Lower lobe of right lung (tissue), 2 donors: ENCODE measurements at places on chromosomes 2 and 18.

GRCh38 chr2:20241973-20242726 lies 17.2 kb upstream of the SDC1 start:
- H3K4me1 ChIP-seq, result no peaks in the 10 kb centered on the region
- H3K4me3 ChIP-seq, result no peak overlapping the region
- peaks cover 6% of the 10 kb centered on the region for H3K36me3 ChIP-seq
- no peak overlapping the region for H3K27ac ChIP-seq
- DNase-seq, result no peak

GRCh38 chr2:4391013-4391412 lies 687.6 kb downstream of the DCDC2C start:
- no peaks in the 10 kb centered on the region for H3K4me1 ChIP-seq
- no peaks in the 10 kb centered on the region for H3K36me3 ChIP-seq
- H3K27me3 ChIP-seq, result no peaks in the 10 kb centered on the region

- no peak overlapping the region for H3K27ac ChIP-seq
- DNase-seq, result no peak
- no peak overlapping the region for H3K4me3 ChIP-seq
- H3K27me3 ChIP-seq, result no peaks in the 10 kb centered on the region
- no peaks in the 10 kb centered on the region for H3K4me1 ChIP-seq
Measured at GRCh38 chr2:205189301-205189700, 493.0 kb upstream of the NRP2 start.

DNA sequence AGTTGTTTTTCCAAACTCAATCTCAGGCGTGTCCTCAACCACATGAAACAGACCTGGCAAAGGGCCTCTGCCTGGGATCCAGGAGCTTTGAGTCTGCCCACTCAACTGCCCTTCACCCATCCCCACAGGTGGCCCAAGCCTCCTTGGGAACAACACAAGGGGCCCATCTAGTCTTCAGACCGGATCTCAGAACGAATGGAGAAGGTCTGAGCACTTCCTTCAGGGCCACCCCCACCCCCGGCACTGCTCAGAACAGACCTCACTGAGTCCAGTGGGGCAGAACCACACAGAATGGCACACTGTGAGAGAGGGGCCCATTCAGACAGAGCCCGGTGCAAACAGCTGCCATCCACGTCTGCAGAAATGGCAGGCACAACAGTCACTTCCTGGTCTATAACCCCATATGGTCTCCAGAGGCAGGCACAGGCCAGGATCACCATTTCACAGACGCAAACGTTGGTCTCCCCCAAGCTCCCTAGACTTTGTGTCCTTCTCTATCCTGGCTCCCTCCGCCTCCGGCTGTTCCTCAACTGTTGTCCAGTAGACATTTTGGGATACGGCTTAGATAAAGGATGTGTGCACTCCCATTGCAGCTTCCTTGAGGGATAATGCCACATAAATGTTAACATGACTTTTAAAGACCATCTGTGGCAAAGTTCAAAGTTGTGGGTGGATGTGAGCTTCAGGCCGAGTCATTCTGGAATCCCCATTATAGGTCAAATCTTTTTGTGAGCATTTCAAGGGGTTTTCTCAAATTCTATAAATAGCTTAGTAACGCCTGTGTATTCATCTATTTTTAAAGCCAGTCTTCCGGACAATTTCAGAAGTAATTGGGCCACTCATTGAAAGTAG lies 149.7 kb downstream of the SMAD7 start:
- peaks cover 4% of the 10 kb centered on the region for H3K36me3 ChIP-seq
- H3K27me3 ChIP-seq, result no peaks in the 10 kb centered on the region
- H3K4me3 ChIP-seq, result no peak overlapping the region
- peaks cover 10% of the 10 kb centered on the region for H3K4me1 ChIP-seq

DNA sequence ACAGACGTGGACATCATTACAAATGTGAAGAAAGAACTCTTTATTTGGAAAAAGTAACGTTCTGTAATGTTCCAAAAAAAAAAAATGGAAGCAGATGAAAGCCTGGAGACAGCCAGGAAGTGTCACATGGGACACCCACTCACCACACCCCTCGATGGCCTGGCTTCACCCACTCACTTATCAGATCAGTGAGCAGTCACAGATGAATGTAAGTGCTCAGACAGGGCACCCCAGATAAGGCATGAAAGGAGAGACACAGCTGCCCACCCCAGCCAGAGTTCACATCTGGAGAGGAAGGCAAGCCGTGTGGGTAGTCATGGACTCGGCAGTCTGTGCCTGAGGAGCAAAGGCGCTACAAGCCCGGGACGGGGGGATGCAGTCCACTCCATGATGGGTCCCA lies 105.2 kb downstream of the SEPTIN10 start:
- DNase-seq, result no peak
- H3K27ac ChIP-seq, result no peak overlapping the region
- H3K36me3 ChIP-seq, result no peaks in the 10 kb centered on the region
